ENCODE measurements at places on chromosomes 16 and 17. TPM values are rescaled to one million over a fixed set of nuclear protein-coding genes. Genes with fewer than 3 reads are reported as not detected.

The CFAP119 gene
- 11.8 TPM for polyA plus RNA-seq

The RILP gene
- polyA plus RNA-seq, result 4.3 TPM

The ZNF423 gene
- polyA plus RNA-seq, result 24.2 TPM

The CMTM1 gene
- polyA plus RNA-seq, result 9.3 TPM

The PARD6A gene
- 3.5 TPM for polyA plus RNA-seq

The PTGES3L gene
- 2.6 TPM for polyA plus RNA-seq

The GOSR2 gene
- polyA plus RNA-seq, result 56.6 TPM

The ERI2 gene
- 29.0 TPM for polyA plus RNA-seq

The IFT20 gene
- 50.6 TPM for polyA plus RNA-seq

The KRTAP2-2 gene
- not detected for polyA plus RNA-seq

The PLCG2 gene
- 67.4 TPM for polyA plus RNA-seq

The SPAG5 gene
- 65.9 TPM for polyA plus RNA-seq

The SLC5A10 gene
- 0.93 TPM for polyA plus RNA-seq

The UBFD1 gene
- 77.6 TPM for polyA plus RNA-seq

The KRT24 gene
- not detected for polyA plus RNA-seq

The CRK gene
- polyA plus RNA-seq, result 56.7 TPM

The TBC1D26 gene
- 0.44 TPM for polyA plus RNA-seq
